ENCODE measurements at places on chromosomes 7 and 10.

DNA sequence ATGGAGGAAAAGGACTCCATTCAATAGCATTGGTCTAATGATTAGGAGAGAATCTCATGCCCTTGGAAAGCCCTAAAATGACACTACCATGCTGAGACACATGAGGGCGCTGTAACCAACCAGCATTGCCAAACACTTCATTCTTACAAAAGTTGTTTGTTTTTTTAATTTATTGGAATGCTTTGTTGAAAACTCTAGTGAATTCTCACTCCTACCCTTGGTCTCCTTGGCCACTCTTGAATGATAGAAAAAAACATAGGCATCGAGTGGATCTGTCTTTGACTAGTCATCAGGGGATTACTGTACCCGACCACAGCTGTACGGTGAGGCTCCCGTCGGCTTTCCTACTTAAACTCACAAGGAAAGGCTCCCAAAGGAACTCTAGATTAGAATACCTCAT, 29.3 kb upstream of the ADD3 start:
- DNase-seq = peak; percentile 71

GRCh38 chr10:117518246-117518645, 24.3 kb upstream of the EMX2 start:
- DNase-seq = no peak

GRCh38 chr10:74056050-74056818, 58.3 kb downstream of the VCL start:
- DNase-seq = peak; percentile 42

DNA sequence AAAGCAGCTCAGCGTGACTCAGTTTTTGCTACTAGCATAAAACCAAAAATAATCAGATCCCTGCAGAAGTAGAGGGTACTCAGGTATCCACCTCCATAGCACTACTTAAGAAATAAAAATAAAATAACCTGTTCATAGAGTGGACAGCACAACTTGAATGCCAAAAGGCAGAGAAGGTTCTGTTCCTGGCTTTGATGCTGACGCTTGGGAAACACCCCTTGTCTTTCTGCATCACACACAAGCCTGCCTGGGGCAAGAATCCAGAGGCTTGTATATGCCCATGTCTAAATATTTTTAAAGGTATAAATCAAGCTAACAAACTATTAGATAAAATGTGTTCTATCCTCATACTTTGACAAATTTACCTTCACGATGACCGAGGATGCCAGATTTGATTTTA, 207.3 kb downstream of the KIAA1217 start:
- no peak for DNase-seq

GRCh38 chr7:200290-200689, 7.9 kb downstream of the FAM20C start:
- DNase-seq = no peak

All from SK-MEL-5 (cell line).